ENCODE measurements at places on chromosomes 6 and 20. TPM values are rescaled to one million over a fixed set of nuclear protein-coding genes. Genes with fewer than 3 reads are reported as not detected.

Gene TENT5A
- total RNA-seq: 9.6 TPM

Gene IDH3B
- 24.9 TPM for total RNA-seq

Gene FAM217A
- total RNA-seq: not detected

Gene SLC17A2
- not detected for total RNA-seq

Gene SLC22A16
- not detected for total RNA-seq
